ENCODE measurements at places on chromosomes 11 and 22.

DNA sequence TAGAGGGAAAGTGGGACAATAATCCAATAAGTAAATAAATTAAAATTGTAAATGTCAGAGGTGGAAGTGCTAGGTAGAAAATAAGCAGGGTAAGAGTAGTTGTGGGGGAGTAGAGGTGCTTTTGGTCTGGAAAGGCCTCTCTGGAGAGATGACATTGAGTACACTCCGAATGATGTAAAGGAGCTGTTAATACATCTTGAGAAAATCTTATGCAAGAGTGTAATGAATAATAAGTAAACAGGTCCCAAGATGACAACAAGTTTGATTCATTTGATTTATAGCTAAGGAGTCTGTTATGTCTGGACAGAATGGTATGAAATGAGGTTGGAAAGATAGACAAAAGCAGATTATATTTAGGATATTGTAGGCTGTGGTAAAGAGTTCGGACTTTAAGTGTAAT lies 87.5 kb downstream of the TMEM135 start:
- no peak for DNase-seq

- DNase-seq, result no peak
Observed at GRCh38 chr11:124167826-124168231, 15.3 kb upstream of the OR10D3 start.

- DNase-seq, result no peak
Observed at GRCh38 chr11:58490827-58491226, 17.1 kb downstream of the OR5B21 start.

- no peak for DNase-seq
Observed at GRCh38 chr11:34275486-34275885, 82.3 kb downstream of the ABTB2 start.

- no peak for DNase-seq
Observed at GRCh38 chr22:33242078-33242477, 183.9 kb upstream of the SYN3 start.

GRCh38 chr22:39146256-39147101 lies 6.0 kb downstream of the CBX7 start:
- peak; percentile 9 for DNase-seq

GRCh38 chr11:36097219-36097650 lies 153.4 kb downstream of the LDLRAD3 start:
- no peak for DNase-seq

DNA sequence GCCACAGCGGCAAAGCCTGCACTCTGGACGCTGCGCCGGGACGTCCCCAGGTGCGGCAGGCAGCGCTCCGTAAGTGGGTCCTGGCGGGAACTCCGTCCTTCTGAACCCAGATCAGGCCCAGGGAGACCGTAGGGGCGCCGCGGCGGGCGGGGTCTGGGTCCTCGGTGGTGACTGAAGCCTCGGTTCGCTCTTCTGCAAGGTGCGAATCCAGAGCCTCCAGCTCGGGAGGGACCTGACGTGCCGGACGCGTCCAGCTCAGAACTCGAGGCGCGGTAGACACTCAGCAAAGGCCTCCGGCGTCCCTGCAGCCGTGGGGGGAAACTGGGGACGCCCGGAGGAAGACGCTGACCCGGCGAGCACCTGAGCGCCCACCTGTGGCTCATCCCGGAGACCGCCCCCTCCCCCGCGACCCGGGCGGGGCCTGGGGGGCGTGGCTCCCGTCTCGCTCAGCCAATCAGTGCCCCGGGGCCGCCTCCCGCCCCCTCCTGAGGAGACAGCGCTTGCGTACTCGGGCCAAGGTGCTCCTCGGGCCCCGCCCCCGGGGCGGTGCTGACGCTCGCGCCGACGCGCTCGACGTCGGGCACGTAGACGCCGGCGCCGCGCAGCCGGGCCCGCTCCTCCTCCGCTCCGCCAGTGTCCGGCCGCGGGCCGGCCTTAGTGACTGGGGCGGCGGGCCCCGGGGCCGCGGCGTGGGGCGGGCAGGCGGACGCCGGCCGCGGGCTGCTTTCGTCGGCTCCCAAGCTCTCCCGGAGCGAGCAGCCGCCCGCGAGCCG lies at the start of gene PPFIA1:
Gene PPFIA1 (plus strand): TSS at position 587 of the 773 bp plus-strand sequence. CDS start 1,483 bp downstream, outside the sequence.
- DNase-seq, result peak; percentile 96

- DNase-seq, result no peak
Observed at GRCh38 chr11:125463590-125464269, 32.3 kb downstream of the FEZ1 start.

GRCh38 chr22:37356922-37357321 lies 70.4 kb downstream of the ELFN2 start:
- no peak for DNase-seq

GRCh38 chr11:536841-537621 lies at the start of gene LRRC56:
Gene LRRC56 (plus strand): TSS chr11:537527. CDS start chr11:540685, 3,158 bp downstream.
- DNase-seq, result peak; percentile 77

DNA sequence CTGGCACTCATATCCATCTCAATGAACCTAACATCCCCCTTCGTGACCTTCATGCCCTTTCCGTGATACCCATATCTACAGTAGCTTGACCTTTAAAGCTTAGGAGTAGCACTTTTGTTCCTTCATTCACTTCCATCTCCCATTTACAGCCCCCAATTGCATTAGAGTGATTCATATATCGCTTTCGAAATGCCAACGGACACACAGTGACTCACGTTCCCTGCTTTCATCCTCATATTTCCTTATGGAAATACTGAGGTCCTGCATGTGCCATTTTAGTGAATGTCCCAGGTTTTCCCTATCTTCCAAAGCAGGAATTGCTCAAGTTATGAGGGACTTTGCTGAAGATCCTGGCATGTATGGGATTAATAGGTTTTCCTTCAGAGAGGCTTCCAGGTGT lies 44.3 kb upstream of the CEP126 start:
- no peak for DNase-seq

DNA sequence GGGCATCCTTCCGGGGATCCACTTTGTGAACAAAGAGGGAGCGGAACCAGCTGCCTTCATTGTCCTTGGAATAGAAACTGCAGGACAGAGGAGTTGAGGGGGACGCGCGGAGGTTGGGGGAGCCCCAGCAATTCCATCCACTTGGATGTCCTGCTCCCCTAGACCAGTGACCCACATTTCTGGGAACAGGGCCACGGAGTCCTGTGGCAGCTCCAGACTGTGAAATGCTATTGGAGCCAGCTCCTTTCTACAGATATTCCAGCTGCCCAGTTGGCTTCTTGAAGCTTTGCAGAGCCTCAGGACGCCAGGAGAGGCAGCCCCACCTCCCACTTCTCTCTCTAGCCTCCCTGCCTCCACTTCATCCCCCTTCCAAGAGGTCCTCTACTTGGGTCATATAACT lies 10.5 kb downstream of the NIPSNAP1 start:
- no peak for DNase-seq

DNA sequence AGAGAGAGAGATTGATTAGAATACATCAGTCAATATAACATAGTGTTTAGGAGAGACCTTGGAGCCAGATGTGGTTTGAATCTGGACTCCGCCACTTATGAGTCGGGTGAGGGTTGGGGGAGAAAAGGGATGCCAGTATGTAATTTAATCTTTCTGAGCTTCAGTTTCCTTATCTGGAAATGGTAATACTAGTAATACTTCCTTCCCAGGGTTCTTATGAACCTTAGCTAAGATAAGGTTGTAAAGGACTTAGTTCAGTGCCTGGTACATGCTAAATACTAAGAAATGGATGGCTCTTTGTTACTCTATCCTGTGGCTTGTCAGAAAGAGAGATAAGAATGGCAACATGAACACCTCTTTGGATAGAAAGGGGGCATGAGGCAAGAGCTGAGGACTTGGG lies 226.1 kb upstream of the NARS2 start:
- no peak for DNase-seq

DNA sequence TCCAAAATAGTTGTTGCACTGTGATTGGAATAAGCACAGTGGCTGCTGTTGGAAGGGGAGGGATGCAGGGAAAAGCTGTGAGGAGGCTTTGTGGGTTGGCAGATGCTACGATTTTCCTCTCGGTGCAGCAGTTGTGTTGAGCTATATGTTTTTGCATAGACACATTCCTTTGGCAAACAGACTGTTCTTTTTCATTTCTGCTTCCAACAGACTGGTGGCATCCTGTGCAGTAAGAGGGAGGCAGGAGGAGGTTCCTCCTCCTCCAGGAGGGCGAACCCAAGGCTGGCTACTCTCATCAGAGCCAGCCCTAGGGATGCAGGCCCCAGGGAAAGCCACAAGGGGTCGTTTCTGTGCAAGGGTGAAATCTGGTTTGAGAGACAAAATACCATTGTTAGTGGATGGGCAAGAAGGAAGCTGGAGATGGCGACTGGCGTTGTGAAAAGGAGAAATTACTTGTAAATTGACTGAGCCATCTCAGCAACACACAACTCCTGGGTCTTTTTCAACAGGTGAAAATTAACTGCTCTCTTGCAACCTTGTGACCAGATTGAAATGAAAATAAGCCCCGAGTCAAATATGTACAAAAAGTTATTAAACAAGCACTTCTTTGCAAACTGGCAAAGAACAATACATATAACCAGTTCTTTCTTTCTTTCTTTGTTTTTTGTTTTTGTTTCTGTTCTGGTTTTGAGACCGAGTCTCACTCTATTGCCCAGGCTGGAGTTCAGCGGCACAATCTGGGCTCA lies 26.5 kb upstream of the UBASH3B start:
- peak; percentile 72 for DNase-seq

- no peak for DNase-seq
Observed at GRCh38 chr11:66242095-66242765, 26.2 kb upstream of the RAB1B start.

GRCh38 chr11:1473011-1473628 lies 13.5 kb downstream of the MOB2 start:
- no peak for DNase-seq

DNA sequence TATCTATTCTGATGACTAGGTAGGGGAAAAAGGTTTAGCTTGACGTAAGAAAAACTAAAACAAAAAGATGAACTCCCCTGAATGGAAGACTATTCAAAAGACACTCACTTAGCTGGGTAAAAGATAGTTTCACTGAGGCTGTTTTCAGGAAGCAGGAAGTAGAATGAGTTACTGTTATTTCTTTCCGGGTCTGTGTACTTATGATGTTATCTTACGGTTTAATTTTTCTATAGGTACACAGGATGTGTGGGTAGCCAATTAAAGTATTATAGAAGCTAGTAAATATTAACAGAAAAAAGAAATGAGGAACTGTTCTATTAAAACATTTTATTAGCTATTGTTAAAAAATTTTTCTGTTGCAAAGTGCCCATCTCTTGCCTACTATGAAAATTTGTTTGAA lies 45.8 kb upstream of the MMP7 start:
- DNase-seq, result no peak

DNA sequence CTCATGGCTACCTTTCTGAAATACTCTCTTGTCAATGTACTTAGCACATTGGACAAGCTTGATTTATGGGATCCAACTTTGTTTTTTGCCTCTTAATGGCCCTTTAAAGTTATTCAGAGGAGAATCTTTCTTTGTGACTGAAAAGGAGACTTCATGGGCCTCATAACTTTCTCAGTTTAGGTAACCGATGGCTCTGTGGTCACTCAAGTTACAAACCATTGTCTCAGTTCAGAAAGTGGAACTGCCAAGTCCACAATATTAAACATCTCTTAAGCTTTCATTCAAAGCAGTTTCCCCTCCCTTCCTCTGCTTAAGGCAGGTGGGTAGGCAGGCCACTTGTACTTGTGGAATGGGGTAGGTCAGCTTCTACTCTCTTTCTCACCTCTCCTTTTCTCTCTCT lies 12.3 kb upstream of the ARL14EP start:
- no peak for DNase-seq

DNA sequence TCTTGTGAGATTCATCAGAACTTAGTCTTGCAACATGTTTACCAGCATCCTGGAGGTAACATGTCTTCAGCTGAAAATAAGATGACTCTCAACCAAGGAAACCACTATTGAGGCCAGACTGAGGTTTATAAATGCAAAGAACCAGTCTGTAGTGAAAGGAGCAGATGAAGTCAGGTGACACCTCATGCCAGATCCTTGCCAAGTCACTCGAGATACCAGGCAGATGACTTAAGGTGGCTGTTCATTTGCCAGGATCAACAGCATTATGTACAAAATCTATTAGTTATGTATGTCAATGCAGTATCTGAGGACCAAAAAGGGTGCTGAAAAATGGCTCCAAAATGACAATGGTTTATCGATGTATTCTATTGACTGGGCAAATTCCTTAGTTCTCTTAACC lies 100.0 kb upstream of the SOX6 start:
- DNase-seq, result no peak

DNA sequence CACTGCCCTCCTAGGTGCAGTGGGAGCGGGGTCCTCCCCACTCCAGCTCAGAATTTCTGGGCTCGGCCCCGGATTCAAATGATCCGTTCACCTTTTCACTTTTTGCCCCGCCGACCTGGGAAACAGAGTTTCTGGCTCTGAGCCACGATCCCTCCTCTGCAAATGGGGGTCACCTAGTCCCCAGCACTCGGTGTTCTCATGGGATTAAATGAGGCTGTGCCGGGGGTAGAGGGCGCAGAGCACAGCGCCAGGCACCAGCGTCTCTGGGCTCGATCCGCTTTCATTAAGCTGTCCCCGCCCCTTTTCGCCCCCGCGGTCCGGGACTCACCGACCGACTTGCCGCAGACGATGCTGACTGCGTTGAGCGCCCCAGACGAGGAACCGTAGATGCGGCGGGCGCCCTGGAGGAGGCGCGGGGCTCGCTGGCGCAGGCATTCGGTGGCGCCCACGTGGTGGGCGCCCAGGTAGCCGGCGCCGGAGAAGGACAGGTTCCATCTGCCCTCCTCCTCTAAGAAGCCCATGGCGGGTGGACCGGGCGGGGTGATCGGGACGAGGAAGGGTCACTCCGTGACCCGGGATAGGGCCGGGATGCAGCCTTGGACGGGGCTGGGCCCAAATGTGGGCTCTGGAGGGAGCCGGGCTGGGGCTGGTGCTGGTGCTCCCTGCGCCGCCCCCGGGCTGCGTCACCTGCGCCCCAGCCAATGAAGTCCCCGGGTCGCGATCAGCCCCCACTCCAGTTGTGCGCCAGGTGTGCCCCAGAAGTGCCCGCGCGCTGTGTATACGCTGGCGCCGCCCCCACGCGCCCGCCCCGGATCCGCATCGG lies at the start of gene PNPLA5:
Gene PNPLA5 (minus strand): TSS at position 654 of the 823 bp plus-strand sequence. CDS start 133 bp downstream, at position 521.
- peak; percentile 32 for DNase-seq

DNA sequence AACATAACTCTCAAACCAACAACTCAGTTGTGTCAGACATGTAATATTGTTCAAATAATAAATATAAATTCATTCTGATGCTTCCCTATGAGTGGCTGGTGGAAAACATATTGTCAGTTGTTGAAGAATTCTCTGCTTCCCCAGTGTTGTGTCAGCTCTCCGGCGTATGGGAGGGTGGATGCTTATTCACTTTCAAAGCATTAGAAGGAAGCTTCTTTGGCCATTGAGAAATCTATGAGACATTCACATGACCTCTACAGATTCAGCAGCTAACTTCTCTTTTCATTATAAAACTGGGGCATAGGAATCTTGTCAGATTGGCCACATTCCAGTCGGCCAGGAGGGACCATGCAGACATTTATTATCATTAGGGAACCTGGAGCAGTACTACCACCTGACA lies 2.9 kb downstream of the OR51V1 start:
- no peak for DNase-seq

- no peak for DNase-seq
Observed at GRCh38 chr11:58059007-58059350, 28.2 kb downstream of the OR6Q1 start.

DNA sequence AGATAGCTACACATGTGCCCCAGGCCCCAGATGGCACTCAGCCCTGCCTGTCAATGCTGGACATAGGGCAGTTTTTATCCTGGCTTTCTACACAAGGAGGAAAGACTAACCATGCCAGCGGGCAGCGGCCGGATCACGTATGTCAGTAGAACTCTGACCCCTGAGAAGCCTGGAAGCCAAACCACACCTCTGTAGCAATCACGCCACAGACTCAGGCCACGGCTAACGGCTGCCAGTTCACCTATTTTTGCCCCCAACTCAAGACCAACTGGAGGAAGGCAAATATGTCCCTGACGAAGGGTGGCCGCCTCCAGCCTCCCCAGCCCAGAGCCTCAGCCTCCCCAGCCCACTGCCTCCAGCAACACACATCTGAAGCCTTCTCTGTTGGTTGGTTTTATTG lies 7.2 kb upstream of the CD81 start:
- DNase-seq, result no peak
